ENCODE measurements at places on chromosomes 7 and 10. TPM values are rescaled to one million over a fixed set of nuclear protein-coding genes. Genes with fewer than 3 reads are reported as not detected.

GRCh38 chr7:108014747-108015682 lies 12.1 kb upstream of the LAMB1 start:
- no peak for DNase-seq

- DNase-seq, result no peak
Observed at GRCh38 chr10:130914367-130914766, 397.2 kb downstream of the TCERG1L start.

DNA sequence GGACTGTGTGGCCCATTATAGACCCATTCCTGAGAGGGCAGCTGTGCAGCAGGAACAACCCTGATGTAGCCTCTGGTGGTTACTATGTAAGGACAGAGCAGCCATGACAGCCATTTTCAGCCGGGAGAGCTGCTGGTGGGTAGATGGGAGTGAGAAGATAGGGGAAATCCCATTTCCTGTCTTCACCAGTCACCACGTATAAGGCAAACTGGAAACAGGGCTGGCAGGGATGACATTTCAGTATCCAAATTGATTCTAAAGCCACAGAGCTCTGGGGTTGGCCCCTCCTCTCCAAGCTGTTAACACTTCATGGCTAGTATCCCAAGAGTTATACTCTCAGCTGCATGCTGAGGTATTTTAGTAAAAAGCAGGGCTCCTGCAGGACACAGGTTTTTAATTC lies 15.2 kb upstream of the FZD1 start:
- DNase-seq, result no peak

Gene AKR1E2
- 3.9 TPM for total RNA-seq

Gene ANKRD61
- not detected for total RNA-seq

Gene FAM13C
- total RNA-seq, result not detected

Gene GRID2IP
- total RNA-seq, result not detected

DNA sequence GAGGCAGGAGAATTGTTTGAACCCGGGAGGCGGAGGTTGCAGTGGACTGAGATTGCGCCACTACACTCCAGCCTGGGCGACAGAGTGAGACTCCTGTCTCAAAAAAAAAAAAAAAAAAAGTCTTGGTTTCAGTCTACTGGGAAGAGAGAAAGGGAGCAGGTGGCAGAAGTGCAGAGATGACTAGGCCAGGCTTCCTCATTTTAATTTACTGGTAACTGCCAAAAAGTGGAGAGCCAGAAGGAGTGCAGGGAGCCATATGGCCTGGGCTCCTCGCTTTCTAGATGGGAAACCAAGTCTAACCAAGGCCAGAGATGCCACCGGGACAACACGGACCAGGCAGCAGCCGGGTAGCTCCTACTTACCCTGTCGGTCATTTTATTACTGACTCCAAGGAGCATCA lies 12.2 kb downstream of the SEPHS1 start:
- no peak for DNase-seq

DNA sequence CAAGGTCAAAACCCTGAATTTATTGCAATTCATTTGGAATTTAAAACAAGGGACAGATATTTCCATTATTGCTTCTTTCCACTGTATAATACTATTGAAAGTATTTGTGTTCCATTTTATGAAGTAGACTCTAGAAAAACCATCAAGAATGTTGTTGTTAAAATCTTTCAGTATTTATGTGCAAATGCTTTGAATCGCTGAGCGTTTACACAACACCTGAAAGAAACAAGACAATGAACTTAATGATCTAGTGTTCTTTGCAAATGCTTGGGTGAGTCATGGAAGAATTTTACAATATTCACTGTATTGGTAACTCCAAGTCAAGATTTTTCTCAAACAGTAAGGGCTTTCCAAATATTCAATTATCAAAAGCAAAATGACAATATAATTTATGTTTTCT lies 97.1 kb downstream of the VIPR2 start:
- DNase-seq, result no peak

DNA sequence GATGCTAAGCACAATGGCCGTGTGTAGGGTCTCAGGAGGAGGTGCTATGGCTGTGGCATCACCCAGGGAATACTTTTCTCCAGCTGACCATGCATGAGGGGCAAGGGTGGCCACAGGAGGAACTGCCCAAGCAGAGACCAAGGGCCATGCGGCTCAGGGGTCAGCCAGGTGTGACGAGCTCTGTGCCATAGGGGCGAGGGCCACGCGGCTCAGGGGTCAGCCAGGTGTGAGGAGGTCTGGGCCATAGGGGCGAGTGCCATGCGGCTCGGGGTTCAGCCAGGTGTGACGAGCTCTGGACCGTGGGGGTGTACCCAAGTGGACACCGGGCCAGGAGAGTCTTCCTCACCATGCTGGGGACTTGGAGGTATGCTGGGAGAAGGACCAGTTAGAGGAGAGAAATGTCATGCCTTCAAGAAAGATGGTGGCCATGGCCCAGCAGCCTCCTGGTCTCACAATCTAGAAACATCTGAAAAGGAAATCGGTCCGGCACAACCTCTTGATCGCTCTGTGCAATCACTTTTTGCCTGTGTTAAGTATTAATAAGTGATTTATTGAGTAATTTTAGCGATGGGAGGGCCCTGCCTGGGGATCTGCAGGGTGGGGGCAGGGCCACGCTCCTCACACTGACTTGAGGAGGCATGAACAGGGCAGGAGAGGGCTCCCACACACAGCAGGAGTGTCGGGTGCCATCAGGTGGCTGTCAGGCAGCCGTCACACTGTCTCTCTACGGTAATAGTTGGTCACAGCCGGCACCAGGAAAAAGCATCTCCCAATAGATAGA lies 265.0 kb downstream of the ADARB2 start:
- DNase-seq, result no peak

Gene HOXA1
- total RNA-seq, result 0.36 TPM

DNA sequence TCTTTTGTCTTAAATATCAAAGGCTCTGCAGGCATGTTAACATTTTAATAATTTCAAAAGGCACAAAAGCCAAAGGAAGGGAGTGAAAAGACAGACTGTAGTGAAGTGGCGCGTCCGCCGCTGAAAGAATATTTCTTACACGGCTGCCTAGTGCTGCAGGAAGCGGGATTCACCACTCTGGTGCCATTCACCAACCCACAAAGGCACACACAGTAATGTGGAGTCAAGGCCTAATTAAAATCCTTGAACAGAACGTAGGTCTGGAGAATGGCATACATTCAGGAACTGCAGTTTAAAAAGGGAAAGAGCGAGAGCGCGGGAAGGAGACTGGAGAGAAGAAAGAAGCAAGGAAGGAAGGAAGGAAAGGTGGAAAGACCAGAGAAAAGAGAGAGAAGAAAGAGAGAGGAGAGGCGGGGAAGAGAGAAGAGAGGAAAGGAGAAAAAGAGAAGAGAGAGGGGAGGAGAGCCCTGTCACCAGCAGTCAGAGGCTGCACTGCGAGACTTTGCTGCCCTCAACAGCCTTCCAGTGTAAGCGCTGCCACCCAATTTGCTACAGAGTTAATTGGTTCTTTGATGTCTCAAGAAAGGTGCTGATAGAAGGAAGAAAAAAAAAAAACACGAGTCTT lies 554.0 kb downstream of the MDFIC start:
- DNase-seq, result no peak

DNA sequence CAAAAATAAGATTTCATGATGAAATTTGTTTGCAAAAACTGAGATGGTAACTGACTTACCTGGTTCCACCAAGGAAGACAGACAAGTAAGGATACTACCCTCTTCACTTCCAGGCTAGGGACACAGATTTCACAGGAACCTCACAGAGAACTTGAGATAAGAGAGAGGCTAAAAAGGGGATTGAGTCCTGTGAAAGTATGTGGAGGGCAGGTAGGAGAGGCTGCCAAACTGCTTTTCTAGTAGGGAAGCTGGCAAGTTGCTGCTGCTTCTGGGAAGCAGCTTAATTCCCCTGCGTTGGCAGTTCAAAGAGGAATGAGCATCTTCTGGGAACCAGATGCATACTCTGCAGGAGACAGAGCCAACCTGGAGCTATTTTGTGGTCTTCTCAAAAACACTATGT lies 841.6 kb downstream of the CCSER2 start:
- no peak for DNase-seq

DNA sequence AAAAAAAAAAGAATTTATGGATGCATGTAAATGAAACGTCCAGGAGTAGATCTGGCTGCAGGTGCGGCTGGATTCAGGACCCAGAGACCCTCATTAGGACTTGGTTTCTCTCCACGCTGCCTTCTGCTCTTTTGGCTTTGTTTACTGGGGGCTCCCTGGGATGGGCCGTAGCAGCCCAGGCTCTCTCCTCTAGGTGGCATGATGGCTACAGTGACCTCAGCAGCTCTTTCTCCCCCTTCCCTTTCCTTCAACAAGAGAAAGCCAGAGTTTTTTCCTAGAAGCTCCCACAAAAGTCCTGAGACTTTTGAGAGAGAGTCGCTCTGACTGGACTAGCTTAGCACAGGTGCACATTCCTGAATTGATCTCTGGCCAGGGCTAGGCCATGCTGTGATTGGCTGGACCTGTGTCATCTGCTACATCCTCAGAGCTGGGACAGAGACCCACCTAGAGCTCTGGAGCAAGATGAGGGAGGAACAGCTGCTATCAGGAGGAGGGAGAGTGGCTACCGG lies 67.8 kb upstream of the PDCD4 start:
- DNase-seq, result no peak

DNA sequence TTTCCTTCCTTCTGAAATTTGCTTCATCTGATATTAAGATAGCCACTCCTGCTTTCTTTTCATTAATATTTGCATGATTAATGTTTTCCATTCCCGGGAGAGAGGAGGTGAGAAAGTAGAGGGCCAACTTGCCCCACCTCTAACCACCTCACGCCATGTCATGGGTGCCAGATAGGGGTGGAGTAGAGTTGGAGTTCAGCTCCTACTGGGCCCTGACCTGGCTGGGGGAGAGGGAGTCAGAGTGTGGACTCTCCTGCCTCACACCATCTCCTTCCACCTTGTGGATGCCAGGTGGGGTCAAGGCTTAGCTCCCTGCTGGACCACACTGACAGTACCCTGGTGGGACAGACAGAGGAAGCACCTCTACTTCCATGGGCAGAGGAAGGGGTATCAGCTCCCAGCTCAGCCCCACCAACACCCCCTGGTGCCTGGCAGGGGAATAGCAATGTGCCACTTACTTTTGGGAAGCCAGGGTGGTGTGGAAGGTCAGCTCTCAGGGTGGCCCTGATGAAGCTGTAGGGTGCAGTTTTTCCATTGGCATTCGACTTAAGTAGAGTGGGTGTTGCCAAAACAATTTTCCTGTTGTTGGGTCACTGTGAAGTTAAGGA lies 28.0 kb downstream of the CHST12 start:
- no peak for DNase-seq

DNA sequence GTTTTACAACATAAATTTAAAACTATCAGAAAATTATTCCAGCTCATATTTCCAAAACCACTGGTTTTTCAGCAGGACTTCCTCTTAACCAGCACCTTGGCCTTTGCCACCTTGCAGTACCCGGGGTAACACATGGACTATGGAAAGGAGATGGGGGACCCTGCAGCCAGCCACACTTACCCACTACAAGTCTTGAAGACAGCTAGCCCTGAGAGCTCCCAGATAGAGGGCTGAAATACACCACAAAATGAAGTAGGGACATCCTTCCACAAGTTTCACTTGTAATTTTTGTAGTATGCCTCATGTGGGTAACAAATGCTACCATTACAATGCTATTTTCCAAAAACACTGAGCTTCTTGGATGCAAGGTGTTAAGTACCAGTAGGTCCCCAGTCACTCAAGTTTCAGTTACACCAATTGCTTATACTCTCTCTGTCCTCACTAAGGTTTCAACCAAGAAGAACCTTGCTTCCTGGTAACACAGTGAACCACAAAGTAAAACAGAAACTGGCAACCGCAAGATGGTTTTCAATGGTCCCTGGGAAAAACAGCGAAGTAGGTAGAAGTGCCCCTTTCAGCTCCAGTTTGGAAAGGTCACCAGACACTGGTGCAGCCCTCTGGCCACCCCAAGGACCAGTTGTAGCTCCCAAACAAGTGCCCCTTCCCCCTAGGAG lies 110.9 kb downstream of the SGMS1 start:
- DNase-seq, result peak; percentile 69

- DNase-seq, result no peak
Observed at GRCh38 chr7:94045581-94045980, 41.4 kb upstream of the BET1 start.

DNA sequence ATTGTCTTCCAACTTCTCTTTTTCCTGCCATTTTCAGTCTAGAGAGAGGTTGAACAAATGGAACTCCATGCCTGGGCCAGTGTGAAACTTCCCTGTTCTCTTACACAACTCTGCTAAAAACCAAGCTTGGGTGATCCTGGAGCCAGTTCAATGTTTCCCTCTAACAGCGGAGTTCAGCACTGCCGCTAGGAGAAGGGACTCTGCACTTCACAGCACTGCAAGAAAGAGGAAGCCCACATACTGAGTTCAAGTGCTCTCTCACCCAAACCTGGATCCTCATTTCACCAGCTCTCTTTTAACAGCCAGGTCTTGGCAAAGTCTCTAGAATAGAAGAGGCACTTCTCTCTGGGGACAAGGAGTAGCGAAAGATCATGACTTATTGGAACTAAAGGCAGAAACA lies 18.8 kb downstream of the FOXI2 start:
- no peak for DNase-seq

DNA sequence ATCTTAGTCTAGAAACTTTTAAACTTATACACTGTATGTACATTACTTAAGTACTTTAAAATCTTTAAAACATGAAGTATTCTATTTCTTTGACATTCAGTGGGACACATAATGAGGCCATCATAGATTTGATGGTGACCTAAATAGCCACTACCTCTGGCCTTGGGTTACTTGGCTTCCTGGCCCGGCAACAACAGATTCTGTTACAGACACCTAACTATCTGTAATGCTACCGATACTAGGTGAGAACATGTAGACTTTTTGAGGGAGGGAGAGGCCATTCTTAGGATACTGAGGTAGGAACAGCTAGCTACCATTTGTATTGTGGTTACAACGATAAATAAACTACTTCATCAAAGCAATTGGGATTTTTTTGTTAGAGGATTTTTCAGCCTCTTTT lies 154.7 kb upstream of the KAT6B start:
- no peak for DNase-seq

GRCh38 chr10:113028456-113029440 lies 78.7 kb downstream of the TCF7L2 start:
- no peak for DNase-seq

Gene CALML5
- total RNA-seq, result not detected

DNA sequence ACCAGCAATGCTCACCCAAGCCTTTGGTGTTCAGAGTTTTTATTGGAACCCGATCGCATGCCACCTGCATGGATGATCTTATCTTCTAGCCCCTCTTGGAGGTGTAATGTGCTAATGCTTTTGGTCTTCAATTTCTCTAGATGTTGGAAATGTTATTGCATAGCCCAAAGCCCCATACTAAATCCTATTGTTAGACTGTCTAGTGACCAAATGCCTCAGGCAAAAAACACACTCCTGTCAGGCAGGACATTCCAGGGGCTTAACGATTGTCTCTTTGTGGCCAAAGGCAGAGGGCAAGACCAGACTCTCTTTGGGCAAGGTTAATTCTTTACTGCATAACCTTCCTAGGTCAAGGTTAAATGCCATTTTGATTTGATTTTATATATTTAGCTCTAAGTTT lies 187.9 kb downstream of the BMPER start:
- DNase-seq, result no peak

Gene PTF1A
- total RNA-seq, result not detected

Gene OR2A1
- total RNA-seq, result not detected

DNA sequence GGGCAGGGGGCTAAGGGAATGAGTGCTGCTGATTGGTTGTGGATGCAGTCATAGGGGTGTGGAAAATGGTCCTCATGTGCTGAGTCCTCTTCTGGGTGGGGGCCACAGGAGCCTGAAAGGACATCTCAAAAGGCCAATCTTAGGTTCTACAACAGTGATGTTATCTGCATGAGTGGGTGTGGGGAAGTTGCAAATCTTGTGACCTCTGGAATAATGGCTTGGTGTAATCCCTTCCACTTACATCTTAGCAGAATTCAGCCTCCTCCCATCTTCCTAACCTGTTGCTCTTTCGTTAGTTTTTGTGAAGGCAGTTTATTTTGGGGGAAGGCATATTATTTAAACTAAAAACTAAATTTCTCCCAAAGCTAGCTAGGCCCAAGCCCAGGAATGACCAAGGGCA lies 42.0 kb upstream of the OIT3 start:
- no peak for DNase-seq
